Stimulated activated CD8-positive, alpha-beta memory T cell treated with anti-CD3 and anti-CD28 coated beads, Interleukin-4, amount 100 ng/mL, for 1 hour (primary cell): ENCODE measurements at places on chromosomes 1 and 21.

DNA sequence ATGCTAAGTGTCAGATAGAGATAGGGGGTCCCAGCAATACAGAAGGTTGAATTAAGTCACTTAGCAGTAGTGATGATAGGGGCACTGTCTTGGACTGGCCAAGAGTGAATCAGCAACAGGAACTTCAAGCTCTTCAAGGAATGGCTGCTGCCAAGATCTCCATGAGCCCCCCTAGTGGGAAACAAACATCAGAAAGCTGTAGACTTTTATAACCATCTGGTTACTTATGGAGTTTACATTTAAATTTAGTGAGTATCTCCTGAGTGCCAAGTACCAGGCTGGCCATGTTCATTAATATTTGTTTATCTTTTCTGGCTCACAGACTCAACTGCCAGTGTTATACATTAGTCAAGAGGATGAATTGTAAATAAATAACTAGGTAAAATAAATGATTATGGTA, 327.3 kb downstream of the TTLL7 start:
- DNase-seq = no peak

DNA sequence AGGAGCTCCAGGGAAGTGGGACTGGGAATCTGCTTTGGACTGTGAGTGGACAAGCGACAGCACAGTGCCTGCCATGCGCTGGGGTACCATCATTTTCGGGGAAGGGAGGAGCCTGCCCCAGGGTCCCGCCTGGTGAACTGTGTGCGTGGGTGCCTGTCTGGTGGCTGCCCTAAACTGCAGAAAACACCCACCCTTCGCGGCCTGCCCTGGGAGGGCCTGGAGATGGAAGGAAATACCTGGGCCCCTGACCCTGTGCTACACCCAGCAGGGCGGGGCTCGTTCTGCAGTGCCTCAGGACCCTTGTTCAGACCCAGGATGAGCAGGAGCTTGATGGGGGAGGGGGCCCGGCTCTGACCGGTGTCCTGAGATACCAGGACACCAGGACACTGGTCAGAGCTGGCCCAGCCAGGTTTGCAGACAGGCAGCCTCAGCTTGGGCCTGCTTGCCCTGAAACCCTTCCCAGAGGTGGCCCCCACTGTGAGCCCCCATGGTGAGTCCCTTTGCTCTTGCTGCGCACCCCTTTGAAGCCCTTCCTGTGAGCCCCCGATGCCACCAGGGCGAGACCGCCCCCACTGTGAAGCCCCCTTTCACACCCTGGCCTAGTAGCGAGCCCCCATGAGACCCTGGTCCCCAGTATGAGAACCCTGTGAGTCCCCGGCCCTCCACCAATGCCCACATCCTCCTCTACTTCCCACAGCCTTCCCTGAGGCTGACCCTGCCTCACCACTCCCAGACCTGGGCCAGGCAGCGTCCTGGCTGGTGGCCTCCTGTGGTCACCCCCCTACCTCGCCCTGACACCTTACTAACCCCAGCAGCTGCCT, 2.6 kb downstream of the GJC2 start:
- no peak for DNase-seq

- DNase-seq = no peak
Measured at GRCh38 chr1:56827711-56828110, 8.5 kb upstream of the FYB2 start.

DNA sequence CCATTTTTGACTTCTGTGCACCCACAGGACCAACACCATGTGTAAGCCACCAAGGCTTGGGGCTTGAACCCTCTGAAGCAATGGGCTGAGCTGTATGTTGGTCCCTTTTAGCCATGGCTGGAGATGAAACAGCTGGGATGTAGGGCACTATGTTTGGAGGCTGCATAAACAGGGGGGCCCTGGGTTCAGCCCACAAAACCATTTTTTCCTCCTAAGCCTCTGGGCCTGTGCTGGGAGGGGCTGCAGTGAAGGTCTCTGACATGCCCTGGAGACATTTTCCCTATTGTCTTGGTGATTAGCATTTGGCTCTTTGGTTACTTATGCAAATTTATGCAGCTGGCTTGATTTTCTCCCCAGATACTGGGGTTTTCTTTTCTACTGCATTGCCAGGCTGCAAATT, 144.9 kb downstream of the ZNF326 start:
- no peak for DNase-seq

- no peak for DNase-seq
Measured at GRCh38 chr1:87683196-87683956, 354.7 kb downstream of the LMO4 start.

GRCh38 chr21:25457411-25457810, 149.9 kb downstream of the MRPL39 start:
- no peak for DNase-seq

GRCh38 chr1:44636688-44637598, 37.3 kb downstream of the TMEM53 start:
- no peak for DNase-seq

- no peak for DNase-seq
Measured at GRCh38 chr1:100134872-100135271, 1.9 kb downstream of the TRMT13 start.

- no peak for DNase-seq
Measured at GRCh38 chr1:153364766-153365666, 7.4 kb downstream of the S100A9 start.

GRCh38 chr1:229325853-229326487, 16.9 kb downstream of the CCSAP start:
- no peak for DNase-seq

GRCh38 chr1:183024317-183025009, 1.2 kb downstream of the LAMC1 start:
- DNase-seq = no peak

GRCh38 chr1:231194843-231195516, 33.1 kb downstream of the TRIM67 start:
- DNase-seq = no peak

GRCh38 chr1:194159941-194160340, 973.5 kb upstream of the B3GALT2 start:
- DNase-seq = no peak
